Right lung (tissue), 10 donors: ENCODE measurements at places on chromosomes 6 and 20. TPM values are rescaled to one million over a fixed set of nuclear protein-coding genes. Genes with fewer than 3 reads are reported as not detected.

EXOC2 gene
- 28.4 TPM for polyA plus RNA-seq

PSORS1C1 gene
- 1.1 TPM for polyA plus RNA-seq

ANGPT4 gene
- 0.10 TPM for polyA plus RNA-seq

RIPOR3 gene
- 2.2 TPM for polyA plus RNA-seq

DNPH1 gene
- 35.2 TPM for polyA plus RNA-seq

PDE7B gene
- polyA plus RNA-seq: 4.3 TPM

DNA sequence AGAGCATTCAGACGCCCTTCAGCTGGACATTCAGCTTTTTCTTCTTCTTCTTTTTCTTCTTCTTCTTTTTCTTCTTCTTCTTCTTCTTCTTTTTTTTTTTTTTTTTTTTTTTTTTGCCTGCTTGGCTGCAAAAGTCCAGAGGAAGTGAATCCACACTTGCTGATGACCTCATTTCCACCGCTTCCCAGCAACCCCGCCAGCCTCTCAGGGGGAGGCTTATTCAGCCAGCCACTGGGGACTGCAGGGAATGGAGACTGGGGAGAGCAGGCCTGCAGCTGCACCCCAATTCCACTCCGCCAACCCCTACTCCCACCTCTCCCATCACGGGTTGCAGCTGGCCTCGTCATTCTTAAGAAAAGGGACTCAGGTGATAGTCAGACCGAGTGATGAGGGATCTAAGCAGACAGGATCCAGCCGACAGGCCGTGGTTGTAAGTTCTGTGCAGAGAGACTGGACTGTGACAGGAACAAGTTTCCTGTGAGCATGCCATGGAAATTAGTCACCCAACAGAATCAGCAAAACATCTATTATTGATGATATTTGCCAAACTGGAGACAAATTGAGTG lies 59.0 kb upstream of the QKI start:
- DNase-seq: no peak

DNA sequence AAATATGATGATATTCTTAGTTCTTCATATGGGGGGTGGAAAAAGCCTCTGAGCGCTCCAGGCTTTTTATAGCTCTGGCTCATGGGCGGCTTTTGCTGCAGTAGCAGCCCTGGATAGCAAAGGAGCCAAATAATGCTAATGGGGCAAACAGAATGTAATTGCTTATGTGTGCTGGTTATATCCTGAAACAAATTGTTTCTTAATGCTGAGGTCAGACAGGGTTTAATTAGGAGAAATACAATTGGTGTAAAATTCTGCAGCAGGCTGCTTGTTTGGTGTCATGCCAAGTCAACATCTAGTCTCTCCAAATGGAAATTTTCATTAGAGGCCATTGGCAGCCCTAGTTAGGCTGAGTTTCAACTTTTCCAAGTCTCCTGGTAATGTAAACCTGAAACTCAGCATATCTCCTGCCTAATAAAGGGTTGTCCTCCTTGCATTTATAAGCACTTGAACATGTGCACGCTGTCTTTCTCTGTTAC lies 530.1 kb upstream of the NOX3 start:
- DNase-seq: peak; percentile 86

- no peak for DNase-seq
Observed at GRCh38 chr20:20014659-20015058, 2.5 kb upstream of the NAA20 start.

GRCh38 chr6:15989397-15989796 lies 139.5 kb upstream of the MYLIP start:
- DNase-seq: no peak

GRCh38 chr6:84738996-84739865 lies 25.2 kb downstream of the TBX18 start:
- no peak for DNase-seq

GRCh38 chr6:153537422-153537821 lies 406.3 kb upstream of the RGS17 start:
- no peak for DNase-seq

GRCh38 chr6:29521006-29521680 lies 33.4 kb upstream of the MAS1L start:
- DNase-seq: no peak

GRCh38 chr6:98469141-98469540 lies 365.2 kb upstream of the POU3F2 start:
- no peak for DNase-seq

DNA sequence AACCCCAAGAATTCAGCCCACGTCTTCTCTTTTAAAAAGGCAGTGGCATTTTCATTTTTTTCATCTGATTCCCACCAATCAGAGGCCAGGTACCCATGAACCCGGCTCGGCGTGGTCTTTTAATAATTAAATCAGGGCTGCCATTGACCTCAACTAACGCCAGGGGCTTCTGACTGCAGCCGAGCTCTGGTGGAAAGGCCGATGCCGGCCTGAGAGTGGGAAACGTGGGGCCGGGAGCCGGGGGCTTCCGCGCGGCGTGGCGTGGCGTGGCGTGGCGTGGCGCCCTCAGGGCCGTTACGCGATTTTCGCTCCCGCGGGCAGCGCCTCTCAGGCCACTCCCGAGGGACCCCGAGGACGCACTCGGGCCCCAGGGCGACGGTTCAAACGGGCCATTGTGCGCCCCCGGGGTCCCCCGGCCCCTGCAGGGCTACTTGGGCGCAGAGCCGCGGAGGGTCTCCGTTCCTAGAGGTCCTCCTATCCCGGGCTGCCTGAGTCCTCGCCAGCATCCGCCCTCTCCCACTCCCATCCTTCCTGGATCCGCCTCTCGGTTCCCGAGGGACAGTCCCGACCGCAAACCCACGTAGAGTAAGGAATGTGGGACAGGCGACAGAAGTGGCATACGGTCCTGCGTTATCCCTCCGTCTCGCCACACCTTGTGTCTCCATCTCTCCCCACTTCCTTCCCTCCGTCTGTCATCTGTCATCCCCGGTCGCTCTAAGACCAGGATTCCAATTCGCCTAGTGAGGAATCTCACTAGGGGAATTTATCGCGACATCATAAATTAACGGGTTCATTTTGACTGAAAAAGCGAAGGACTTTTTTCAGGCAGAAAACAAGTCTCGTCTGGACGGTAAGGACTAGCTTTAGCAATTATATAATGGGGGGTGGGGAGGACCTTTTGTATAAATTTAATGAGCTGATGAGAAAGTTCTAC lies 876 bp upstream of the TBPL1 start:
- DNase-seq: peak; percentile 76

DNA sequence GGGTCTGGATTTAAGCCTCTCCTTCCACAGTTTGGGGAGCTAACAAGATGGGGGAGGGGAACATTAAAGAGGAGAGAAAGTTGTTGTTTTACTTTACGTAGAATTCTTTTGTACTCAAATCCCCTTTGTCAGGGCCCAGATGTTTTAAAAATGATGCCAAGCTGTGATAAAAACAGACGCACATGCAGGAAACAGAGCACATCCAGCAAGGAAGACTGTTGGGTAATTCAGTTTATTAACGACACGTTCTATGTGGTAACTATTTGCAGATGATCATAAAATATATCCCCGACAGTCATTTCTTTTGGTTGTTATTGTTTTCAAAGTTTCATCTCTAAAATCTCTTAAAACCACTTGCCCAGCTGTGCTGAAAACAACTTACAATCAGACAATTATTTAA lies 307.0 kb upstream of the PRDM1 start:
- no peak for DNase-seq
